HuH-7.5 (cell line): ENCODE measurements at places on chromosomes 1 and 21.

DNA sequence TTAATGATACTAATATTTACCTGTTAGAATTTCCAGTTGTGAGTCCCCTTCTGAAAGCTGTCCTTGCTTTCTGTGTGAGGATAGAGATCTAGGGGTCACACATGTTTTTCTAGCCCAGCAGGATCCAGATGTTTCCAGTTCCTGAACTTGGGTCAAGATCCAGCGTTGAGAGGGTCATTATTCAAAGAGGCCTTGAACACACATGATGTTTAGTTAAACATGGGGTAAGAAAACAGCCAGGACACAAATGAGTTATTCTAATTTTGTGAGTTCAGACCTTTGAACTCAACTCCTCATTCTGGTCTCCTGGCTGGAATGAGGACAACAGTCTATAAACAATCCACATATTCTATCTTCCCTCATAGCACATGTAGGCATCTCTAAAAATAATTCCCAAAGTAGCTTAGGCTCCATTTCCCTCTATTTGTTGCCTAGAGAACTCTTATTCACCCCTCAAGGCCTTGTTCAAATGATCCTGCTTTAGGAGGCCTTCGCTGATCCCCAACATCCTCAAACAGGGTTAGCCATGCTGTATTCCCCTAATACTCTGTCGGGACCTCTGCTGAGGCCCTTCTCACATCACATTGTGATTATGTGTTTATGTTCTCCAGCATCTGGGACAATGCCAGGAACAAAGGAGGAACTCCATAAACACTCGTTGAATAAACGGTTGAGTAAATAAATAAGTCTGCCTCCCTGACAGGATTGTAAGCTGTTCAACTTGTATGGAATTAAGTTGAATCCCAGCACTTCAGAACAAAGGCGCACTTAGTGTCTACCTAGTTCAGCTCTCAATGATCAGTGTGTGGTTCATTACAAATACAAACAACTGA is 15.0 kb upstream of the KCNN3 start:
- DNase-seq, result no peak

GRCh38 chr21:34971656-34972055 is 77.4 kb downstream of the RUNX1 start:
- DNase-seq, result no peak

DNA sequence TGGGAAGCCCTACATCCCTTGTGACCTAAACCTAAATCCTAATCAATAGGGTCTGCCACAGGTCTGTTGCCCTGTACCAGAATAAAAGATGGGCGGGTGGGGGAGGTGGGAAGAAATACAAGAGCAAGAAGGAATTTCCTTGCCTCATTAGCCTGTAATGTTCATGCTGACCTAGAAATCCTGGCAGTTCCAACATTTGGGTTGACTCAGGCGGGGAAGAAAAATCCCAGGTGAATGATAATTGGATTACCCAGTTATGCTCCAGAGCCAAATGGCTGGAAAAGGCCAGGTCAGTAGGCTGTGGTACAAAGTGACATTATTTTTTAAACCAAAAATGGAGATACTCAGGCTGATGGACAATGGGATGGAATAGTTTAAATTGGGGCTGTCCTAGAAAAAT is 27.3 kb upstream of the A3GALT2 start:
- DNase-seq, result no peak

DNA sequence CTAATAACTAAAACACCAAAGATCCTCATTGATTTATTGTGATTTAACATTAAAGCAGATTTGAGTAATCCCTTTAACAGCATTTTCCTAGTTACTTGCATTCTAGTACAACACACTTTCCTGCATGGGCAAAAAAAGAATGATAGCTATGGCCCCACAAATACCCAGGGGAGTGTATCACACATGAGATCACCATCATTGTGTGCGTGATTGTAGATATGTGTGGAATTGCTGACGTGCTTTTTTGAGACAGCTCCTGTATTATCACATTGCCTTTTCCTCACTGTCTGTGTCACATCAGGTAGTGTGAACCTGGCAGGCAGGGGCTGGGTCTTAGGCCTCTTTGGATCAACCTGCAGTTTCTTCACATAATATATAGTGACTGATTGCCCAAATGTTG is 48.5 kb upstream of the SAMD13 start:
- DNase-seq, result no peak

- DNase-seq, result no peak
These were observed 32.1 kb downstream of the LAMC2 start for GRCh38 chr1:183218027-183218618.

DNA sequence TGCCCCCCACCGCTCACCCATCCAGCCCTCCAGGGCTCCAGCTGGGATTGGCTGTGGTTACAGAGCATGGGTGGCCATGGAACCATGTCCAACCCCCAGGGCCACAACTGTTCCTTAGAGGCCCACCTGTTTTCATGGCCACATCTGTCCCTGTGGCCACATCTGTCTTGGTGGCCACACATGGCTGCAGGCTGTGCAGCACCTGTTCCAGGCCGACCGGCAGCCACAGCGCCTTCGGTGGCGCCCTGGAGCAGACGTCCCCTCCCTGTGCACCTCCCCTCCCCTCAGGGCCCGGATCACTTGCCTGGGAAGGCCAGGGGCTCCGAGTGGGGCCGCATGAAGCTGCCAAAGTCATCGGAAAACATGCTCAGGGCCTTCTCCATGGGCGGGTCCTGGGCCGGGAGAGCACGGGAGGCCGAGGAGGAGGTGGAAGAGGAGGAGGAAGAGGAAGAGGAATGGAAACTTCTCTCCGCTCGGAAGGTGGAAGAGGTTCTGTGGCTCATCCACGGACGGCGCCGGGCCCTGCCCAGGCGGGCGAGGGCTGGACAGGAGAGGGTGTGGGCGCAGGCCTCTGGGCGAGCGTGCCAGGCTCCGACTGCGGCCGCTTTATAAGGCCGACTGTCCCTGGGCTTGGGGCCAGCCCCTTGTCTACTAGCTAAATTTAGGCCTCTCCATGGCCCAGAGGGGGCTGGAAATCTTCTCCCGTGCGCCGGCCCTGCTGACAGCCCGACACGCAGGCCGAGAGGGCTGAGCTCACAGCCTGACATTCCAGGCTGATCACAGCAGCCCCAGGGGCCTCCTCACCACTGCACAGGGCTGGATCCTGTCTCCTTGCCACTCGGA is at the start of gene HSPB7:
Gene HSPB7 (minus strand): TSS at position 583 of the 843 bp plus-strand sequence. CDS start 80 bp downstream, at position 503.
- DNase-seq, result no peak

DNA sequence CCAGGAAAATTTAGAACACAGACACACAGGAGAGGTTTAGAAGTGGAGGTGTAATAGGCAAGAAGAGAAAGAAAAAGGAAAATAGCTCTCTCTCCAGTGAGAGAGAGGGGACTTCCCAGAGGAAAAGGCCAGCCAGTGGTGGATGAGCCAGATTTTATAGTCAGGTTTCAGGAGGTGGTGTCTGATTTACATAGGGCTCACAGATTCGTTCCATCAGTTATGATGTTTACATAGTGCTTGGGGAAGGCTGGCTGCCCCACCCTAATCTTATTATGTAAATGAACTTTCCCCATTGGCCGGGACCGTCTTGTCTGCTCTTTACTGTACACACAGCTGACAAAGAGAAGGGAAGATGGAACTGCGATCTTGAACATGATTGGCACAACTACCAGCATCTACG is 797.3 kb downstream of the PLA2G4A start:
- DNase-seq, result no peak

- no peak for DNase-seq
These were observed 129.5 kb downstream of the TENT5C start for GRCh38 chr1:117735045-117735992.

DNA sequence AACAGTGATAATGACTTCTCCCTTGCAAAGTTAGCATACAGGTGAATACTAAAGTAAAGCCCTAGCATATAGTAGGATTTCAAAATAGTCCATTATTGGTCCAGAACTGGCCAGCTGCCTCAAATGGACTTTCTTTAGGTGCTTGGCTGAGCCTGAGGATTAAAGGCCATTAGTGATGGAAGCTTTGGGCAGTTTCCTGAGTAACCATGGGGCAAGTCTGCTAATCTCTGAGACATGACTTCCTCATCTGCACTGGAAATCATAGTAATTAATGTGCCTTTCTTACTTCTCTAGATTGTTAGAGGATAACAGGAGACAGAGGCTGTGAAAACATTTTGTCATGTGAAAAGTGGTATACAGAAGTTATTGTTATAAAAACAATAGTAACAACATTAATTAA is 156.5 kb upstream of the UBE2U start:
- DNase-seq, result no peak

- no peak for DNase-seq
These were observed 45.9 kb upstream of the KIF26B start for GRCh38 chr1:245108909-245109308.

GRCh38 chr1:246404078-246404477 is 103.0 kb downstream of the SMYD3 start:
- DNase-seq, result no peak

GRCh38 chr1:167515461-167515860 is 2.9 kb downstream of the CD247 start:
- no peak for DNase-seq
